ENCODE measurements at places on chromosomes 12 and 14. TPM values are rescaled to one million over a fixed set of nuclear protein-coding genes. Genes with fewer than 3 reads are reported as not detected.

DNA sequence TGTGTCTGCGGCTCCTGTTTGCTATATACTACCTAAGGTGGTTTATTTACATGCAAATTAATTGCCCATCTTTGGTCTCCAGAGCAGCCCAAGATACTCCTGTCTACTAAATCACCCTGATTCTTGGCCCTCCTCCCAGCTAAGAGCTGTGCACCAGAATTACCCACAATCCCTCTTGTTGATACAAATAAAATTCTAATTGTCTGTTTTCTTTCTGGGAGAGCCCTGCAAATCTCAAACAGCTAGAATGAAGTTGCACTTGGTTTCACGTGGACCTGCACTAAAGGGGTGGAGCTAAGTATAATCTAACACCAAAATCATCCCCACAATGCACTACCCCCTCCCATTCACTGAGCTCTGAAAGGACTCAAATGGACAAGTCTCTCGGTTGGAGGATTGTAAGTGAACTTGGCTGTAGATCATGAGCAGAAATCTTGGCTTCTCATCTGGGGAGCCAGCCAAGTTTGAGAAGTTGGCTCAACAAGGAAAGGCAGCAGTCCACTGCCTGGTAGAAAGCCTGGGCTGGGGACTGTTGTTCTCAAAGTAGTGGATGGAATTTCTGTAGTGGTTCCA, 6.6 kb downstream of the MAX start:
- DNase-seq = no peak

GRCh38 chr12:79435742-79436141, 255.0 kb downstream of the PAWR start:
- DNase-seq = no peak

Gene KLRB1
- not detected for total RNA-seq

Gene ERGIC2
- total RNA-seq = 44.4 TPM

- no peak for DNase-seq
Measured at GRCh38 chr12:53252349-53252916, 15.7 kb upstream of the ESPL1 start.

DNA sequence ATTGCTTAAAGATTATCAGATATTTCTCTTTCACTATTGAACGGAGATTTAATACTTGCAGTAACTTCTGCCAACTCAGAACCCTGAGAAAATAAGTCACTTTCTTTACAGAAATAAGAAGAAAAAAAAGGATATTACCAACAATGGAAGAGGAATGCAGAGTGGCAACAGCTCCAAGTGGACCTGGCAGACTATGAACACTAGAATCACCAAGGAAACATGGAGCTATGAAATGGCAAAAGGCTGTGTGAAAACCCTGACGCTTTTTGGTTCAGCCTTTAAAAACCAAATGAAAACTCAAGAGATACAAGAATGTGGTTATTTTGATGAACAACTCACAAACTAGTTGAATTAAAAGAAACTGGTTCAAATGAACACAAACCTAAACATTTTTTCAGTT, 17.7 kb downstream of the DTD2 start:
- no peak for DNase-seq

Gene TBC1D30
- 1.4 TPM for total RNA-seq

Gene ERP27
- total RNA-seq = not detected

DNA sequence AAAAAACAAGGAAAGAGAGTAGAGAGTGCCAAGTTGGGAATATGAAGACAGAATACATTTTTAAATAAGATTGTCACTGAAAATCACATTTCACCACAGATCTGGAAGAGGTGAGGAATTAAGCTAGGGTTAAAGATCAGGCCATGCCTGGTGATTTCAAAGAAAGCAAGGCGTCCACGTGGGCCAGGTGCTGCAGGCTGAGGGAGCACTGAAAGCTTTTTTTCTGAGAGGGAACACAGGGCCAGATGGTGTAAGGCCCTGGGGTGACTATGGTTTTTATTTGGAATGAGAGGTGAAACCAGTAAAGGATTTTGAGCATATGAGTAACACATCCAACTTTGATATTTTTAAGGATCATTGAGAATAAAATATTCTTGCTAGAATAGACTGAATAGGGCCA, 20.9 kb downstream of the SYT1 start:
- DNase-seq = no peak

Gene SNX6
- total RNA-seq = 139 TPM

- DNase-seq = no peak
Measured at GRCh38 chr12:1801303-1801975, 18.9 kb upstream of the LRTM2 start.

DNA sequence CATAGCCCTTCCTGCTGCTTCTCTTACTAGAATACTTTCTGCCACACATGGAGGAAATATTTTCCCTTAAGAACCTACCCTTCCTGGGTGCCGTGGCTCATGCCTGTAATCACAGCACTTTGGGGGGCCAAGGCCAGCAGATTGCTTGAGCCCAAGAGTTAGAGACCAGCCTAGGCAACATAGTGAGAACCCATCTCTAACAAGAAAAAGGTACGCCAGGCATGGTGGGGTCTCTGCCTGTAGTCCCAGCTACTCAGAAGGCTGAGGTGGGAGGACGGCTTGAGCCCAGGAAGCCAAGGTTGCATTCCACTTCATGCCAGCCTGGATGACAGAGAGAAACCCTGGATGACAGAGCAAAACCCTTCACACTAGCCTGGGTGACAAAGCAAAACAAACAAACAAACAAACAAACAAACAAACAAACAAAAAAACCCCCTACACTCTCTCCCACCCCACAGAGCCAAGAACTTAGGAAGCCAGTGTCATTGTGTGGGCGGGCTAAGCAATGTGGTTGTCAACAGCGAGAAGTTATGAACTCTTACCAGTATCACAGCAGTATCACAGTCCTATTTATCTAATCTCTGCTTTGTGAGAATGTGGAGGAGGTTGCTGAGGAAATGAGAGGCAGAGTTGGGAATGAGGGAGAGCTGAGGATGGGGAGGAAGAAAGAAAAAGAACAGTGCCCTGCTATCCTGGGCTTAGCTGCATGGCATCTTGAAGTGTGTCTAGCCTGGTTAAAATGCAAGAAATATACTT, 53.8 kb upstream of the CLEC14A start:
- DNase-seq = peak; percentile 74

Gene CCDC38
- total RNA-seq = not detected

DNA sequence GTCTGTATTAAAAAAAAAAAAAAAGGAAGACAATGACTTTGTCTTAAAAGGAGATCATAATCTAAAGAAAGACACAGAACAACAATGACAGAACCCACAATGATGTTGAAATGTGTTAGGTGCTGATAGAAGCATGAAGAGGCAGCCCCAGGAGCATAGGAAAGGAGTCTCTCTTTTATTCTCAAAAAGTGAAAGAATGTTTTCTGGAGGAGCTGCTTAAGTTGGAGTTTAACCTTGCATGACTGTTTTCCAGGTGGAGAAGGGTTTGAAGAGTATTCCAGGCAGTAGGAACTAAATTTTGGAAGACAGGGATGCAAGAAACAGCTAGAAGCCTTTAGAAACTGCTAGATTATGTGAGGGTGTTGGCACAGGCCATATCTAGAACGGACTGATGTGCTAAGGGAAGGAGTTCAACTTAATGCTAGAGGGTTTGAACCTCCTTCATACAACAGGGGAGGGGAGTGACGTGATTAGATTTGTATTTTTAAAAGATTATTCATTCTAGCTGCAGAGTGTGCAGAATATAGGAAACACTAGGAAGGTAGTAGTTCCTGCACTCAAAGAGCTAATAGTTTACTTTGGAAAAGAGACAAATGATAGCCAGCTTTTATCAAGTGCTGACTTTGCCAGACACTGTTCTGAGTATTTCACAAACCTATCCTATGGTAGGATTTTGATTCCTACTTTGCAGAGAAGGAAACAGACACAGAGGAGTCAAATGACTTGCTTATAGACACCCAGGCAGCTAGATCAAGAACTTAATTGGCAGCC, 4.6 kb upstream of the RPL6 start:
- no peak for DNase-seq

DNA sequence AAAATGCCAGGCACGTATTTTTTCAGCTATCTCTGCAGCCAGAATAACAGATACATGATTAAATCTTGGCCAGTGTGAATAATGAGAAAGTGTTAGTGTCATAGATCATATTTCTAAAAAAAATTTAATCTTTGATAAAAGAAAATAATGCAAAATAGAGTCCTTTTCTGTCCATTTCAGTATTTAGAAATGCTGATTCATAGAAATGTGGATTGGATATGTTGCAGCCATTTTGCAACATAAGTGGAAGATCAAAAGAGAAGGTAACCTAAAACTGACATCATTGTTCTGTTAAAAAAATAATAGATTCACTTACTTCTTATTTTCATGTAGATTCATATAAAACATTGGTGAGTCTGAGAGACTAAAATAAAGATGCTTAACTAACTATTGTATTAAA, 1010.3 kb downstream of the LRFN5 start:
- no peak for DNase-seq

Gene SLC17A8
- not detected for total RNA-seq

DNA sequence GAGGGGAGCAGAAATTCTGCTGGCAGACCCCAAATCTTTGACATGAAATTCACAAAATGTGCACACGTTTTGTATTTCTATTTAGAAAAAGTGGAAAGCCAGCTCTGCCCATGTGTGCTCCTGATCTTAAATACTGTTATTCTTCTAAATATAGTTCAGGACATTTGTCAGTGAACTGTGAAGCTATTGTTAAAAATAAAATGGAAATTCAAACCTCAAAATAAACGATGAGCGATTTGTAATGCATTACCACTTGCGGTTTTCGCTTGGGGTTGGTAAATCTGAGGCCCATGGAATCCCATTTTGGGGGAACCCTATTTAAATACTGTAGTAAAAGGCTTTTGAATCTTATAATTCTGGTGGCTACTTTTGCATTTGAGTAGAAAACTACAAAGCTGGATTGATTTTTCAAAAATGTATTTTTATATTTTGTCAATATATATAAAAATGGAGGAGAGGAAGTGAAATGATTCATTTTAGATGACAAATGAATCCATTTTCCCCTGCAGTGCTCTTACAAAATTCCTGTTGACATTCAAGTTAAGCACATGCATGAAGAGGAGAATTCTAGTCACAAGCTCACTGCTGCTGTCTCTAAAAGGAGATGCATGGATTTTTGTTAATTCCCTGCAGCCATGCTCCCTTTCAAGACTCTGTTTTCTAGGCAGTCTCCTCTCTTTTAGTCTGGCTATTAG, 47.1 kb downstream of the FLRT2 start:
- no peak for DNase-seq

DNA sequence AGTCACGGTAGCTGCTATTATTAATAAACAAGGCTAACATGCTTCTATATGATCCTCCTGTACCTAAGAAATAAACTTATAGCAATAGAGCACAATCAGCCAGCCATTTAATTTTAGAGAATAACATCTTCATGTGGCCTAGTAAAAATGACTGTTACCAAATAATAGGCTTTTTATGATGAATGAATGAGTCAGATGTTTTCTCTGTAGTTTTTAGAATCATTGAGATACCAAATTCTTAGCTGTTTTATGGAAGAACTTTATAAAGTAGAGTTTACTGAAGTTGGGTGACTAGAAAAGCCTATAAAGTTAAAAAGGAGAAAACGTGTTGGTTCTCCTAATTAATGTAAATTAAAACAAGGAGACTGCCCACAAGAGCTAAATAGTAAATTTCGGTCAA, 40.7 kb downstream of the WNK1 start:
- DNase-seq = no peak

Gene SLC6A15
- total RNA-seq = 0.49 TPM

GRCh38 chr14:52455291-52456088, 96.8 kb downstream of the TXNDC16 start:
- no peak for DNase-seq

GRCh38 chr12:7075939-7076338, 15.4 kb downstream of the C1S start:
- peak; percentile 82 for DNase-seq

GRCh38 chr14:67602995-67603545, 3.0 kb upstream of the PIGH start:
- no peak for DNase-seq

DNA sequence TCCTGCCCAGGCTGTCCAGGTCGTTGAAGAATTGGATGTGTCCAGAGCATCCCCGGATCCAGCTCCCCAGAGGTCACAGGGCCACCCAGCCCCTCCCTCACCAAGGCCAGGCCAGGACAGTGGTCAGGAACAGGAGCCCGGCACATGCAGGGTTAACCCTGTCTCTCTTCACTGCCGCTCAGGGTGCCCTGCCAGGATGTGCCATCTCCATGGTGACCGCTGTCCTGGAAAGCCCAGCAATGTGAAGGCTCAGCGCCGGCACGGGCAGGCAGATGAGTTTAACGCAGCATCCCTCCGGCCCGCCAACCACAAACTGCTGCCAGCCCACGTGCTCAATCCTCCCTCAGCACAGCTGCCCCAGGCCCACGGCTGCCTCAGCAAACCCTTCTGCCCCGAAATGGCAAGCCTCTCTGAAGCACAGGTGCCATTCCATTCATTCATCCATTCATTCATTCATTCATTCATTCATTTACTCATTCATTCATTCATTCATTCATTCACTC, 4.4 kb downstream of the TMEM179 start:
- no peak for DNase-seq

Gene KRT74
- total RNA-seq = not detected

Gene CDK4
- 75.8 TPM for total RNA-seq

DNA sequence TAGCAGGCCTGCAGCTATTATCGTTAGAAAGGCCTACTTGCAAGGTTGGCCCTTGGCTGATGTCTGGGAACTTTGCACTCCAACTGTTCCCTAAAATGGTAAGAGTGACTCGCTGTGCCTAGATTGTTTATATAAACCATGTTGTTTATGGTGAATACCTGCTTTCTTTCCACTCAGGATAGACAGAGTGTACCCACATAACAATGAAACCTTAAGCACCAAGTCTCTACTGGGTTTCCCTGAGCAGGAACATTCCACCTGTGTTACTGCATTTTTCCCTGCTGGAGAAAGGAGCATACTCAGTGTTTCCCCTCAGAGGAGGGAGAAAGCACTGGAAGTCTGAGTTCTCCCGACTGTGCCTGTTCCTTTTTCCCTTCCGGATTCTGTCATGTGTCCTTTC, 32.8 kb downstream of the ERP29 start:
- DNase-seq = no peak

- no peak for DNase-seq
Measured at GRCh38 chr12:643475-644302, 19.6 kb downstream of the NINJ2 start.

- DNase-seq = peak; percentile 37
Measured at GRCh38 chr12:67721248-67721647, 72.7 kb downstream of the DYRK2 start.

- no peak for DNase-seq
Measured at GRCh38 chr12:119678459-119678858, 10.5 kb downstream of the PRKAB1 start.

- no peak for DNase-seq
Measured at GRCh38 chr14:23060536-23061260, 3.4 kb upstream of the CDH24 start.

- DNase-seq = no peak
Measured at GRCh38 chr12:1529228-1529861, 65.0 kb downstream of the FBXL14 start.

DNA sequence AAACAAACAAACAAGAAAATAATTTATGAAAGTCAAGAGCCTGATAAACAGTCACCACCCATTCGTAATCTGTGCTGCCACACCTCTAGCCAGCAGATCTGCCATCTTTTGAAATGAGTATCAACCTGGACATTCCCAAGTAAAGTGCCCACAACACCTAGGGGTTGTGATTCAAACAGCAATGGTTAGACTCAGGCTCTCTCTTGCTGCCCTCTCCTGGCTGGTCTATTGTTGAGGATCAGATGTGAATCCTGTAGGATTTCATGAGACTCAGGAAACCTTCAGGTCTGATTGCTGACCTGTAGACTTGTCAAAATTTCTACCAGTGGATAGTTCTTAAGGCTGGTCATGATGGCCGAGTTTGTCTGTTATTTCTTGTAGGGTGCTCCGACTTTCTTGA, 26.8 kb downstream of the DGLUCY start:
- DNase-seq = peak; percentile 26

Gene KIF5A
- 0.36 TPM for total RNA-seq

- peak; percentile 76 for DNase-seq
Measured at GRCh38 chr14:64654246-64654900, 49.9 kb upstream of the PLEKHG3 start.

Data from cardiac muscle cell (in vitro differentiated cells and primary cell).